ENCODE measurements at places on chromosomes 1 and 21.

DNA sequence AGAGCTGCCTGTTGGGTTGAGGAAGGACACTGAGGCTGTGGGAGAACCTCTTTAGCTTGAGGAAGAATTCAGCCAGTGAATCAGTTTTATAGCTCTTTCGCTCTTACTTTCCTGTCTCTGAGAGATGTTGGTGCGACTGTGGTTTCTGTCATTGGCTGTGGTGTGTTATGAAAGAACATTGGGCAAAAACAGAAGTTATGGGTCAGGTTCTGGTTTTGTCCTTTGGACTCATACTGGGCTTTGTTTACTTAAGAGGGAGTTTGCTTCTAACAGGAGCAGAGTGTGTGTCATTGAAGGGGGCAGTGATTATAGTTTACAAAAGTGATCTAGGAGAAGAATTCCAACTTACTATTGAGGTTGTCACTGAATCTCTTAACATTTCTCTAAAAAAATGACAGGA, 97.0 kb downstream of the TLR5 start:
- DNase-seq: no peak

- DNase-seq: peak; percentile 51
These were observed 21.4 kb downstream of the SLC2A1 start for GRCh38 chr1:42937141-42937696.

DNA sequence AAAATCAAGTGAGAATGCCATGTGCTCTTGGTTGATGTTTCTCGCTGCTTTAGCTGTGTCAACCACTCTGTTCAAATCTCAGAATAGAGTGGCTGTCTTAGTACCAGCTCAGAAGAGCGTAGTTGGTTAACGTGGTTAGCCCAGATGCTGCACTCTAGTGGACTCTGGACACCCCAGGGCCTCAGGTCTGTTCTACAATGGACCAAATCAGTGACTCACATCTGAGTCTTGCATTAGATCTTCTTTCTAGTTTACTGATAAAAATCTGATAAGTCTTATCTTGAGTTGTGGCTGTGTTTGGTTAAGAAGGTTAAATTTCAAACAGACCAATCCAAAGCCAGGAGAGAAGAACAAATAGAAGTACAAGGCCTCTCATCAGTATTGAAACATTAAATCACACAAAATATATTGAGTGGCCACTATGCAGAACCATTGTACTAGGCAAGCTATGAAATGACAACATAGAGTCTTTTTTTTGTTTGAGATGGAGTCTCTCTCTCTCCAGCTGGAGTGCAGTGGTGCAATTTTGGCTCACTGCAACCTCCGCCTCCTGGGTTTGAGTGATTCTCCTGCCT, 104.1 kb downstream of the NR5A2 start:
- no peak for DNase-seq

DNA sequence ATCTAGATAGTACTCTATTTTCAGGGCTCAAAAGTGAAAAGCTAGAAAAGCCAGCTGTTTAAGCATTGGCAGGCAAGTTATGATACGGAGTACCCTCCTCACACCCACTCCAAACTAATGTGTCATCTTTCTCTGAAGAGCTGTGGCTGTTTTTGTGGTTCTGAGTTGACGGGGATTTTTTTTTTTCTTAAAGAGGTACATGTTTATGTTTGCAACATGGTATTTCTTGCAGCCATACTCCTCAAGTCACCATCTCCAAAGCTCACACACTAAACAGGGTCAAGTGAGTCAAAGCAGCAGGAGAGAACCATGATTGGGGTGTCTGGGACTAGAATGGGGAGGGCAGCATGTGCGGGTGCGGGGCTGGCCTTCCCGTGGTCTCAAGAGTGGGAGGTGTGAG, 347.2 kb downstream of the DISC1 start:
- no peak for DNase-seq

DNA sequence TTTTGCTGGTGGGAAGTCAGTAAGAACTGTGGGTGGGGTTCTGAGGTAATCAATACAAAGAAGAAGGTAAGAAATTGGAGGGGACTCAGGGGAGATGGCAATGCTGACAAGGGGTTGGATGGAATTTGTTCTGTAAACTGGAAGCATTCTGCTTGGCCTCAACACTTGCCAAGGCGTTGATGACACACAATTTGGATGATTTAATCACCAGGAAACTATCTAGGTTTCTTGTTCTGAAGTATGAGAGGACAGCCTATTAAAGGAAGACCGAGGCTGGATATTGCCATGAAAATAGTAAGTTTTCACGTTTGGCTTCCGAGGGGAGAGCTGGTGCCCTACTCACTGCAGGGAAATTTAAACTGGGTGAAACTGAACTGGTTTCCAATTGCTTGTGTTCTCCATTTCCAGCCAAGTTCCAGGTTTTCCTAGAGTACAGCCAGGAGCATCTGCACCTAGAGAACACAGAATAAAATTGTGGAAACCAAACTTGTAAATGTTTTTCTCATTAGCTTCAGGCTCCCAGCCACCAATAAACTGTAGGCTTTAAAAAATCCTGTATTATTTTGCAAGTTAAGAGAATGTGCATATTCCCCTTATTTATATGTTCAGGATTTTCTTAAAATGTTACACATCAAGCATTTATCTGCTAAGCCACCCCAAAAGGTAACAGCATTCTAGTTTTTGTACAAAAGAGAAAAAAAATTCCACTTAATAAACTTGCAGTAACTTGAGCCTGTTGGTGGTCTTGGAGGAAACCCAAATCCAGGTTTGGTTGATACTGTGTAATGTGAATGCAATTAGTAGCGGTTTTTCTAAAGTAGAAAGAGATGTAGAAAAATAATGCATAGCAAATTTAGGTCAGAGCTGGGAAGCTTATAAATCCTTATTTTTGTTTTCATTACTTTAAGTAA, 53.8 kb downstream of the ROR1 start:
- DNase-seq: no peak

DNA sequence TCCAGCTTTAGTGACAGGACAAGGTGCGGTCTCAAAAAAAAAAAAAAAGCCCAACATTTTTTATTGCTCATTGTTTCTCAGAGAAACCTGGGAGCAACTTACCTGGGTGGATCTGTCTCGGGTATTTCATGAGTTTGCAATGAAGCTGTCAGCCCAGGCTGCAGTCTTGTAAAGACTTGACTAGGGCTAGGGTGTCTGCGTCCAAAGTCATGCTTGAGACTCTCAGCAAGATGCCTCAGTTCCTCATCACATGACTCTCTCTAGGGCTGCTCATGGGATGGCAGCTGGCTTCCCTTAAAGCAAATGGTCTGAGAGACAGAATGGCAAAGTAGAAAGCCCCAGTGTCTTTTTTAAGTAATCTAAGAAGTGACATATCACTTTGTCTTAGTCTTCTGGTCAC, 8.1 kb downstream of the GABPA start:
- DNase-seq: no peak

GRCh38 chr1:14912839-14913481, 240.6 kb upstream of the TMEM51 start:
- no peak for DNase-seq

DNA sequence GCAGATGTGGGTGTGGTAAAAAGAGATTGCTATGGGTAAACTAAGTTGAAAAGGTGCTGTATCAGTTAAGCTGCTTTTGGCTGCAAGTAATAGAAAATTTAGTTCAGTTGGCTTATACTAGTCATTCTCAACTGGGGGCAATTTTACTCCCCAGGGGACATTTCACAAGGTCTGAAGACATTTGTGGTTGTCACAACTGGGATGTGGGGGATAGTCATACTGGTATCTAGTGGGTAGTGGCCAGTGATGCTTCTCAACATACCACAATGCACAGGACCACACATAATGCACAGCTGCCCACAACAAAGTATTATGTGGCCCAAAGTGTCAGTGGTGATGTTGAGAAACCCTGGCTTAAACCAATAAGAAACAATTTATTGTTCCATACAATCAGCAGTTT, 31.4 kb downstream of the SERTAD4 start:
- DNase-seq: no peak

- DNase-seq: no peak
These were observed 33.3 kb downstream of the PLEKHO1 start for GRCh38 chr1:150183061-150183460.

- DNase-seq: no peak
These were observed 88.2 kb downstream of the PSMG1 start for GRCh38 chr21:39094847-39095579.

DNA sequence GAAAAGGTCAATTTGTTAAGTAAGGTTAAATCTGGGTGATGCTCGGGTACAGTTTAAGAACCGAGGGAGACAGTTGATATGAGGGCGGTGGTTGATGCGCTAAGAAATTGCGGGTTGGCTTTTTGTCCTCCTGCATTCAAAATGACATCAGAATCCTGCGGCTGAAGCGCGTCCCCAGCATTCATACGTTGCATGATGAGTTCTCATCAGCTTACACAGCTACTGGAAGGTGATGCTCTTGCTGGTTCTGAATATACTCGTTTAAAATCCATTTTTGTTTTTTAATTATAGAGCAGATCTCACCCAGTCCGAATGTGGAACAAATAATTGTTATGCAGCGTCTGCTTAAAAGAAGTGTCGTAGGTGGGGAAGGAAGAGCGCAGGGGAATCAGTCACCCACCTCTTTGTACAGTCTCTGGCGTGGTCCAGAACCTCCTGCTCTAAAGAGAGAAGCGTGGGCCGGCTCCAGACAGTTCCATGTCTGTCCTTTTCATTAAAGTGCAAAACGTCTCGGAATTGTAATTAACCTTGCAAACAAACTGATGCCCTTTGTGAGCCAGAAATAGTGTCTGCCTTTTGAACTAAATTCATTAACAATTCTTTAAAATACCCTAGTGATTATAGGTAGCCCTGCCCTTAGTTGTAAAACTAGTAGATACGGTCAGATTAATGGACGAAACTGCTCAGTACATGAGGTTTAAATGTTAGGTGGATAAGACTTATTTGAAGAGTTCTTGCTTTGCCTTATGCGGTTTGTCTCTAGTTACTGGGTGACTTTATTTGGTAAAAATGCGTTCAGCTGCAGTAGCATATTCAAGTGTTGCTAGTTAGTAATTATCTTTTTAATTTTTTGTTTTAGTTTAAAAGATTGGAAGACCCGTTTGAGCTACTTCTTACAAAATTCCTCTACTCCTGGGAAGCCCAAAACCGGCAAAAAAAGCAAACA, 741 bp downstream of the RGS2 start:
- DNase-seq: no peak
